Muscle of arm (tissue), 14 donors: ENCODE measurements at places on chromosomes 16 and 17. TPM values are rescaled to one million over a fixed set of nuclear protein-coding genes. Genes with fewer than 3 reads are reported as not detected.

Gene HSF5
- 0.23 TPM for polyA plus RNA-seq

Gene GOT2
- polyA plus RNA-seq = 46.7 TPM

Gene KRTAP3-1
- polyA plus RNA-seq = not detected

Gene CCL4L2
- not detected for polyA plus RNA-seq

Gene VAT1
- polyA plus RNA-seq = 65.8 TPM

Gene GAST
- not detected for polyA plus RNA-seq

Gene HBA2
- polyA plus RNA-seq = 9,062 TPM

Gene CNTROB
- 47.0 TPM for polyA plus RNA-seq

Gene SLC5A2
- polyA plus RNA-seq = not detected

Gene KRTAP9-2
- not detected for polyA plus RNA-seq

Gene KIAA0513
- polyA plus RNA-seq = 2.2 TPM

Gene BCAR1
- 86.5 TPM for polyA plus RNA-seq

Gene NPB
- polyA plus RNA-seq = 0.29 TPM

Gene TSEN54
- polyA plus RNA-seq = 18.6 TPM

Gene ZSCAN10
- polyA plus RNA-seq = not detected

Gene CMTM2
- polyA plus RNA-seq = 0.21 TPM

Gene NACA2
- polyA plus RNA-seq = 1.0 TPM

Gene MMP2
- polyA plus RNA-seq = 683 TPM

Gene TBC1D3G
- polyA plus RNA-seq = not detected

Gene KRTAP17-1
- polyA plus RNA-seq = not detected

Gene PPY
- not detected for polyA plus RNA-seq

Gene CCL2
- 77.3 TPM for polyA plus RNA-seq

Gene DNAAF1
- polyA plus RNA-seq = 0.13 TPM

Gene LIG3
- polyA plus RNA-seq = 25.0 TPM

Gene KRTAP4-5
- not detected for polyA plus RNA-seq

Gene LITAFD
- polyA plus RNA-seq = not detected

Gene NOTUM
- 3.6 TPM for polyA plus RNA-seq

Gene TSPAN10
- 1.4 TPM for polyA plus RNA-seq

Gene C17orf113
- 0.99 TPM for polyA plus RNA-seq

Gene MILR1
- 4.4 TPM for polyA plus RNA-seq

Gene SMTNL2
- polyA plus RNA-seq = 143 TPM

Gene CHST5
- not detected for polyA plus RNA-seq

Gene NOB1
- polyA plus RNA-seq = 48.7 TPM

Gene IKZF3
- 0.23 TPM for polyA plus RNA-seq

Gene TMEM100
- polyA plus RNA-seq = 9.0 TPM
